ENCODE measurements at places on chromosomes 5 and 9.

GRCh38 chr5:122693963-122694362, 80.9 kb upstream of the SNX2 start:
- no peak for DNase-seq

DNA sequence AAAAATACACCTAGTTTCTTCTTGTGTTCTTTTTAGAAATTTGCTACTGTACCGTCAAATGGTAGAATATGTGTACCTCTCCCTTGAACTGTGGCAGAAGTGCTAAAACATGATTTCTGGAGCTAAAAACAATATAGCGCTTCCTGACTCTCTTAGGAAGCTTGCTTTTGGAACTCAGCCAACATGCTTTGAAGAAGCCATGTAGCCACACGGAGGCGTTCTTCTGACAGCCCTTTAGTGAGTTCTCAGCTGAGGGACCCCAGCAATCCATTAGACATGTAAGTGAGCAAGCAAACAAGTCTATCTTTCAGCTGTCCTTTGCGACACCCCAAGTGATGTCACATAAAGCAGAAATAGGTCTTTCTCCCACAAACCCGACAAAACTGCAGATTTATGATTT, 917.0 kb downstream of the CDH9 start:
- no peak for DNase-seq

GRCh38 chr5:95244479-95244878, 40.4 kb downstream of the MCTP1 start:
- no peak for DNase-seq

DNA sequence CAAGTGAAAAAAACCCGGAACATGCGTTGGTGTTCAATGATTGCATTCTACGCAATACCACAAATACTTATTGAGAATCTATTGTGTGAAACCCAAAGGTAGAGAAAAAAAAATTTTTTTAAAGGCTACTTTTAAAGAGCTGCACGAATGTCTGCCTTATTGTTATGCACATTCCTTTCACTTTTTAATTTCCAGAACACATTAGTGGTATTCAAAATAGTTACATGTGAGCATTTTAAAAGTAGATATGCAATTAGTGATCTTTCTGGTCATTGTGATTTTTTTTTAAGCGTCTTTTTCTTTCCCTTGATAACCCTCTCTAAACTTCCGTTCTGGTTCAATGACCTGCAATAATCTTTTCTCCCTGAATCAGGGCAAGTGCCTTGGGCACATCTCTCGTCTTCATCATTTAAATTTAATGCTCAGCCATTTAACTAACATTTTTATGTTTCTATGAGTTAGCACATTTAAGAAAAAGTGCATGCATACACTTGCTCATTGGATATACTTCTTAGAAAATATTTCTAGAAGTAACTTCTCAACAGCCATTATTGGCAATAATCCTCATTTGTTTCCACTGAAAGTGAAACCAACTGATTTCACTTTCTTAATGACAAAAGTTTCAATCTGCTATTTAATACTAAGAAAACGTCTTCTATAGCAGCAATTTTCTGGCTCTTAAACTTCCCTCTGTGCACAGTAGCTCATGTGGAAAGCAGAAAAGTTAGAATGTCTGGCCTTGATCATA, 80.3 kb downstream of the CDH6 start:
- no peak for DNase-seq

- DNase-seq: no peak
Observed at GRCh38 chr9:13557746-13558145, 278.3 kb upstream of the MPDZ start.

DNA sequence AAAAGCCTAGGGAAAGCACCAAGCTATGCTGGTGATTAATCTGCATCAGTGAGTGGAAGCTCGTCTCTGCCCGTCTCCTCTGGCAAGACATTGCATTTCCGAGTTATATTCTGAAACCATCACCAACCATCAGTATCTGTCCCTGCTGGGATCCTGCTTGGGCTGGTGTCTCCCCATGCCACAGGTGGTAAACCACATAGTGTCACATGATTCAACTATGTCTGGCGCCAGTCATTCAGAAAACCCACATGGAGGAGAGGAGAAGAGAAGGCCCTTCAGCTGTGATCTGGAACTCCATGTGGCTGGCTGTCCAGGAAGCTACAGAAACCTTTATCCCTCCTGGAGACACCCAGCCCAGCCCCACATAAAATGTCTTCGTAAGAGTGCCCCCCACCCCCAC, 4.8 kb downstream of the IL9 start:
- DNase-seq: no peak

GRCh38 chr9:111926421-111926875, 29.8 kb downstream of the UGCG start:
- DNase-seq: peak; percentile 21

DNA sequence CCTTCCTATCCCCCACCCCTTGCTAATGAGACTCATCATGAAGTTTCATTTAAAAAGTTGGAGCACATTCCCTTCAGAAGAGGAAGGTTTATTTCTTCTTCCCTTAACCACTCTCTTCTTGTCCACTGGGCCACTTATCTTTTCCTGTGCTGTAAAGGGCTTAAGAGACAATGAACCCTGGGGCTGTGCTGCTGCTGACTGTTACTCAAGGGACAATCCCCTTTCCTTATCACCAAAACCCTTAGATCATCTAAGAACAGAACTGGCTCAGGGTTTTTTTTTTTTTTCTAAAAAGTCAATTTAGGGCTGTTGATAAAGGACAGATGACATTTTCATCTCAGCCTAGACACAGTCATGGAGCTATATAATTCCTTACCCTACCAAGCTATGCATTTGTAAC, 29.6 kb downstream of the CAPSL start:
- DNase-seq: no peak

DNA sequence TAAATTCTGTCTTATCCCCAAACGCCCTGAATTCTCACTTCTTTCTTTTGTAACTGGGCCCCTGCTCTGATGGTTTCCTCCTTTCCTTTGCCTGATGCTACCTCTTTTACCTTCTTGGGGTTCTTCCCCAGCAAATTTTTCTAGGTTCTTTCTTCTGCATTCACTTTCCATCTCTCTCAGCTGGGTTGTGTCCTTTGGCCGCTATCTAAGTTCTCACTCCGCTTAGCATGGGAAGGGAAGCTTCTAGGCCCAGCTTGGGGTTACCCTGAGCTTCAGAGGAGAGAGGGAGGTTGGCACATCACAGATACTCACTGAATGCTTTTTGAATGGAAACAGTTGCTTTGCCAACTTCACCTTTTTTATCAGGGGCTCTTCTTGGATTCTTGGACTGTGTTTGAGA, 17.0 kb downstream of the PALM2AKAP2 start:
- no peak for DNase-seq

DNA sequence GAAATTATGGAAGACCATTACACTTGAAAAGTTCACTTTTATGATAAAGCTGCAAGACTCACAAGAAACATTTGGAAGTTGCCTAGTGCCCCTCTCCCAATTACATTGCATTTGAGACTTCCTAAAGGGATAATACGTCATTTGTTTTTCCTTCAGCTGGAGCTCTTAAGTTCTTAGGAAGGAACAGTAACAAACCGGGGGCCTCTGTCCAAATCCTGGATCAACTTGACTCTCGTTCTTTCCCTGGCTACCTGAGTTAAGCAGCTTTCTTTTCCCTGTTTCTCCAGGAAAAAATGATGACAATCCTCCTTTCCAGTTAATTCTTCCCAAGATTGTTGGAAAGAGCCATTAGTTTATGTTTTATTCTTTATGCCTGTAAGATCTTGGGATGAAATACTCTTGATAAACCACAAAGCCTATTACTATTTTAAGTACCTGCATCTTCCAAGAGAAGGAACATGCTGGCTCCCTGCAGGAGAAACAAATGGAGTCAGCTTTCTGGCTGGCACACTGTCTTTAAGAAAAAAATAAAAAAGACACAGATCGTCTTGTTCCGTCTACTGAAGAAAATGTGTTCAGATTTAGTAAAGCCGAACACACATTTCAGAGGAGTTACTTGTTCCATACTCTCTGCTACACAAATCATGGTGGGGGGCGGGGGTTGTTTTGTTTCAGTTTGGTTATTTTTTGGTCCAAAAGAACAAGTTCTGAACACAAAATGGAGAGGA, 297.9 kb downstream of the EFNA5 start:
- no peak for DNase-seq

DNA sequence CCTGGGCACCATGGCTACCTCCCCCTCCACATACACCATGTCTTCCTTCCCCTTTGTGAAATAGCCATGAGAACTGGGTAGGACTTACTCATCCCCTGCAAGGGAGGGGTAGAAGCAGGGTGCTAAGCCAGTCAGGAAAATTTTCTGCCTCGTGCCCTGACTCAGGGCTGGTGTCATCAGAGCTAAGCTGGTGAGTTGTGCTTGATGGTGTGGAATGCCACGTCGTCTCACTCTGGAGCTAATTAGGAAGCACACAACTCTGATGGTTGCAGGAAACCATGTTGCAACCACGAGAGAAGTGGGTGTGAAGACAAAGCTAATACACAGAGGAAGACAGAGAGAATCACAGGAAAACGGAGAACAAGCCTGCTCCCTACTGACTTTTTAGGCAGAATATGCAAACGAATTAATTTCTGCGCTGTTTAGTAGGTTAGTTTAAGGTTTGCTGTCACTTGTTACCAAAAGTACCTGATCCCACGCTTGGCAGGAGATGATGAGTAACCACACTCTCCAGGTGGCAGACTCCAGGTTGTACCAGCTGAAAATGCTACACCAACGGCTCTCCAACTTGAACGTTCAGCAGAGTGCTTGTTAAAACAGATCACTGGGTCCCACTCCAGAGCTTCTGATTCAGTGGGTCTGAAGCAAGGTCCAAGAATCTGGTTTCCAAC, 54.5 kb downstream of the STK10 start:
- DNase-seq: no peak

All from esophagus squamous epithelium (tissue), 5 donors.